ENCODE measurements at places on chromosomes 16 and 17. TPM values are rescaled to one million over a fixed set of nuclear protein-coding genes. Genes with fewer than 3 reads are reported as not detected.

GNPTG gene
- total RNA-seq: 38.4 TPM

HP gene
- total RNA-seq: 6.8 TPM

JPH3 gene
- total RNA-seq: 36.6 TPM

OTOP2 gene
- not detected for total RNA-seq

MAF gene
- 1.9 TPM for total RNA-seq

NPIPB4 gene
- 105 TPM for total RNA-seq

Measured in endodermal cell (in vitro differentiated cells).